Chondrocyte (in vitro differentiated cells): ENCODE measurements at places on chromosomes 1 and 21. TPM values are rescaled to one million over a fixed set of nuclear protein-coding genes. Genes with fewer than 3 reads are reported as not detected.

The S100A7A gene
- not detected in 3 replicates for total RNA-seq

The SELENOF gene
- 183 to 216 TPM (median 184 TPM) in 3 replicates for total RNA-seq

The LRP8 gene
- total RNA-seq, result 7.1 to 14.5 TPM (median 8.3 TPM) in 3 replicates

The LCE2B gene
- not detected in 3 replicates for total RNA-seq

The GBP1 gene
- total RNA-seq, result 10.6 to 12.9 TPM (median 12.3 TPM) in 3 replicates

The EYA3 gene
- 13.5 to 17.9 TPM (median 15.7 TPM) in 3 replicates for total RNA-seq

The ITLN1 gene
- total RNA-seq, result not detected in 3 replicates

The CLCNKA gene
- total RNA-seq, result 0.12 to 0.31 TPM (median 0.21 TPM) in 3 replicates

The NFYC gene
- 34.2 to 49.2 TPM (median 35.8 TPM) in 3 replicates for total RNA-seq

DNA sequence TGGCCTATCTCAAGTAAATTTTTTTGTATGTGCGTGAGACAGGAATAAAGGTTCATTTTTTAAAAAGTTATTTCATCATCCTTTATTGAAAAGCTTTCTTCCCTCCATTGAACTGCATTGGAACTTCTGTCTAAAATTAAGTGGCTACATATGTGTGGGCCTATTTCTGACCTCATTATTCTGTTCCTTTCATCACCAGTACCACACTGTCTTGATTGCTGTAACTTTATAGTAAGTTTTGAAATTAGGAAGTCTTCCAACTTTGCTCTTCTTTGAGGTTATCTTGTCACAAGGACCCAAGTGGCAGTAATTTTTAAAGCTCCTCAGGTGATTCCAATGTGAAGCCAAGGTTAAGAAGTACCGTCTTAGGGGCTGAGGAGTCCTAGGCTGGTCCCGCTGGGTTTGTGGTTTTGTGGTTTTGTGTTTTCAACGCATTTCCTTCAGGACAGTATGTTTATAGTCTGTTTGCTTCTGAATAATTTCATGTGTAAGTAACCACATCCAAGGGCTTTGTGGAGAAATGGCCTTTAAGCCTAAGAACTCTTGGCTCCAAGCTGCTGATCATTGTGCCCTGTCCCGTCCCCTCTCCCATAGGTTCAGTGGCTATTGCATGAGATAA, 12.4 kb upstream of the SCAF4 start:
- DNase-seq, result no peak

- DNase-seq, result peak; percentile 59
Observed at GRCh38 chr1:2967881-2968280, 53.4 kb upstream of the ACTRT2 start.

DNA sequence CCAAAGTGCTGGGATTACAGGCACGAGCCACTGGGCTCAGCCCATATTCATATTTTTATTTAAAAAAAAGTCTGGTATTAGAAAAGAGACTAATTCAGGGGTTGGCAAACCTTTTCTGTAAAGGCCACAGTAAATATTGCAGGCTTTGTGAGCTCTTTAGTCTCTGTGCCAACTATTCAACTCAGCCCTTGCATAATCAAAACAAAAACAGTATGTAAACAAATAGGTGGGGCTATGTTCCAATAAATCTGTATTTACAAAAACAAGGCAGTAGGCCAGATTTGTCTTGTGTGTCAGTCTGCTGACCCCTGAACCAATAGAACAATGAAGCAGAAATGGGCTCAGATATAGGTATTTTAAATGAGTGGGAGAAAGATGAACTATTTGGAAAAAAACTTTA, 49.3 kb downstream of the CDC42BPA start:
- no peak for DNase-seq

- DNase-seq, result no peak
Observed at GRCh38 chr1:13554798-13555197, 28.8 kb upstream of the PDPN start.

DNA sequence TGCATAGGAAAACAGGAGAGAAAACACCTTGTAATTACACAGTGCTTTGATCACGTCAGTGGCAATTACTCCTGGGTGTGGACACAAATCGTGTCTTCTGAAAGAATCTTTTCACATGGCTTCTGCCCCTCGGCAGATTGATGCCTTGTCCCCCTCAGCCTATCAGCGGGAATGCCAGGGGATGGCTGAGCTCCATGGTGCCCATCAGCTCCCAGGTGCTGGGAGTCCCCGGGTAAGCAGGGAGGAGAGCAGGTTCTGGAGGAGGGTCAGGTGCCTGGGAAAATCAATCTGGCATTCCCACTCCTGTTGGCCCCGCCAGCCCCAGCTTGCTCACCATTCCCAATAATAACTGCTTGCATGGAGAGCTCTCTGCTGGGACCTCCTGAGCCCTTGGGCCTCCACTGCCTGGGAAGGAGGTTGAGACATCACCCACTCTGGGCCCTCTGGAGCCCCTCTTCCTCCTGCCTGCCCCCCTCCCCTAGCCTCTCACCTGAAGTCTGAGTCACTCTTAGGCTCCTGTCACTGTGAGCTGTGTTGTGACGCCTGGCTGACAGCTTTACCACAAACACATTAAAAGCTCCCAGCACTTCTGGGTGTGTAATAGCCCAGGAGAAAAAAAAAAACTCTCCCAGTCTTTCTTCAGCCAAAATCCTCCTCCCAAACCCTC, 4.9 kb downstream of the CAMK2N1 start:
- DNase-seq, result no peak

GRCh38 chr1:166197141-166197540, 30.3 kb upstream of the FAM78B start:
- DNase-seq, result no peak

DNA sequence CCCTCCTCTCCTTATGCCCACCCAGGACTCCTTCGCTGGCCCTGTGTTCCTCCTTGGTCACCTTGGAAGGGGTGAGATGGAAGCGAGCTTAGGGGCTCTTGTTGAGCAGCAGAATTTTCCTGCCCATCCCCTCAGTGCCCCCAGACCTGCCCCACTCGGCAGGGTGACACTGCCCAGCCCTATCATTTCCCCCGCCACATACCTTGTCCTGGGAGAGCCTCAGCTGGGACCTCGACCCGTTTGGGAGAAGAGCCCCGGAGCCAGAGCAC, 1.4 kb upstream of the FNDC5 start:
- no peak for DNase-seq

- no peak for DNase-seq
Observed at GRCh38 chr1:89201106-89201794, 2.5 kb upstream of the GBP4 start.

DNA sequence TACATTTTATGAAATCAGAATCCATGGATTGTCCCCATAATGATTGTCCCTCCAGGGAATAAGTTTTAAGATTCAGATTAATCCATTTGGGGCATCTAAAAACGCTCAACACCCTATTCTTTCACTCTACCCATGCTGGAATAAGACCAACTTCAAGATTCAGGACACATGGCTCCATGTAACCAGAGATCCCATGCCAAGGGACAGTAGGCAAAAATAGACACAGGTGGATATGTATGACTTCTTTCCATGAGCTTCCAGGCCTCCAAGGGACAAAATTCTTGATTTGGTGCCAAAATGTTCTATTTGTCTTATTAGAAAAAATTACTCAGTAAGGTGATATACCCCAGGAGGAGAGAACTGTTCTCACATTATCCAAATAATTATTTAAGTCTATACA, 178.8 kb downstream of the NRIP1 start:
- no peak for DNase-seq

- DNase-seq, result no peak
Observed at GRCh38 chr1:26021647-26022403, at the start of gene EXTL1. TSS of gene EXTL1 (plus strand) at chr1:26021775. CDS start at chr1:26022647, 872 bp downstream.

GRCh38 chr1:183778045-183778444, 26.9 kb upstream of the RGL1 start:
- DNase-seq, result no peak

GRCh38 chr1:212514056-212514614, 81.4 kb downstream of the NENF start:
- no peak for DNase-seq

DNA sequence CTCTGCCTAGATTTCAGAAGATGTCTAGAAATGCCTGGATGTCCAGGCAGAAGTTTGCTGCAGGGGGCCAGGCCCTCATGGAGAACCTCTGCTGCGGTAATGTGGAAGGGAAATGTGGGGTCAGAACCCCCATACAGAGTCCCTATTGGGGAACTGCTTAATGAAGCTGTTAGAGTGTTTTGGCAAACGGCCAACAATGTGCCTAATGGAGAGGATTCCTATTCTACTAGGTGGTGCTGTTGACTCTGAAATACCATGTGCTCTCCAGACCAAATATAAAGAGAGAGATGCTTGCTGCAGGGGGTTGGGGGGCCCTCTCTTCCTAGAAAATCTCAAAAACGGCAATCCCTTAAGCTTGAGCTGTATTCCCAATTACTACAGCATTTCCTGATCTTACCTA, 57.1 kb upstream of the DR1 start:
- DNase-seq, result no peak

DNA sequence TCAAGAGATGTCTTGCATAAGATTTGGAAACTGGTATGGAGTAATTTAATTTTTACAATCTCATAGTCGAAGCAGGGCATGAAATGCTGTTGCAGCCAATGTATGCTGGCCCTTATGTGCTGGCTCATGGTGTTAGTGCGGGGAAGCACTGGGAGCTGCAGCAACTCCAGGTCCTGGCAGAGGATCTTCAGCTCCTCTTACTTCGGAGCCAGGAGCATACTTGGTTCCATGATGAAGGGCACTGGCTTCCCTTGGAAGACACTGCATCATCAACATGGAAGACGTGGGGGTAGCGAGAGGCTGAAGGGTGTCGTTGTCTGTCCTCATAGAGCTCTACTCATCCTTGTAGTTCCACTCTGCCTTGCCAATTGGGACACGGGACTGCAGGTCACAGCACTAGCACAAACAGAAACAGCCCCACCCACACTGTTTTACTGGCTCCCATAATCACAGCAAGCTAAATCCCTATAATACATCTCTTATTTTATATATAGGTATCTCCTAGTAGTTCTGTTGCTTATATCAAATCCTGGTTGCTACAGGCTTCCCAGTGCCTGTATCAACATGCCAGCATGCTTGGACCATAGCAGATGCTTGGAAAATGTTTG, 22.4 kb downstream of the PLA2G2D start:
- no peak for DNase-seq

- DNase-seq, result no peak
Observed at GRCh38 chr1:158371188-158371953, 17.7 kb downstream of the CD1E start.

GRCh38 chr1:89605692-89606091, 27.2 kb upstream of the LRRC8C start:
- DNase-seq, result no peak
